ENCODE measurements at places on chromosomes 3 and 15. TPM values are rescaled to one million over a fixed set of nuclear protein-coding genes. Genes with fewer than 3 reads are reported as not detected.

Gene CP
- total RNA-seq = not detected

DNA sequence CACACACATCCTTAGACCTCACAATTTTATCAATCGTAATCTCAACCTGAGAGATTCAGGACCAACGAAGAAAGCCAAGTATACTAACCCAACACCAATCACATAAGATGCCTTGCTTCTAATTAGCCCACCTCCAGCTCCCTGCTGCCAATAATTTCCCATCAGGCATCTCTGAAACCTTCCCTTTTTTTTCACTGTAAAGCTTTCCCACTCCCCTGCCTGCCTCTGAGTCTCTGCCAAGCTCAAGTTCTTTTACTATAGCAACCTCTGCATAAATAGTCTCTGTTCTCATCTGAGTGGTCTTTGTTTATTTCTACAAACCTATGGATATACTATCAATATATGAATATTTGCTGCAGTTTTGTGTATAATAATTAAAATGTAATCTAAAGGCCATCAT is 86.5 kb downstream of the PIK3CB start:
- no peak for DNase-seq
- no peaks in the 10 kb centered on the region for H3K27me3 ChIP-seq
- no peaks in the 10 kb centered on the region for H3K36me3 ChIP-seq
- peaks cover 5% of the 10 kb centered on the region for H3K4me1 ChIP-seq
- H3K27ac ChIP-seq = no peak overlapping the region

DNA sequence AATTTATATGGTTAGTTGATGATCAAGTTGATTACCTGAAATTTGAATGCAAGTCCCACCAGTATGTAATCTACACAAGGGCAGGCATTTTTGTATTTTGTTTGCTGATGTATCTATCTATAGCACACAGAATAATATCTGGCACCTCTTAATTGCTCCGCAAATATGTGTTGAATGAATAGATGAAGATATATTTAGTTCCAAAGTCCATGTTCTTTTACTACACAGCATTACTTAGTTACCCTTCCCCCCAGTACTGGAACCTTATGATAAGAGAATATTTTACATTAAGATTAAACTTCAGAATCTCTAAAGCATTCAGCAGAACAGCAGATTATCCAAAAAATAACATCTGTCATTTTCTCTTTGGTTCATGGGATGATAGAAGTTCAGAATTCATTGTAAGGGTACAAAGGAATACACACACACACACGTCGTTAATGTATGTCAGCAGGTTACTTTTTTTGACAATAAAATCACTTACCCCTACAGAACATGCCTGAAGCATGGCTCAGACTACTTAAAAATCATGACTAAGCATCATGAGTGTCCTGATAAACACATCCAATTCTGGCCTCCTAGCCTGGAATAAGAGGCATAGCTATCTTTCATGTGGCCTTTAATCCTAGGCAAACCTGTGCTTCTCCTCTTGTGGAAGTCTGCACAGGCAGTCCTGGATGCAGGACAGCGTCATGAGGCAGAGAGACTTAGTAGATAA is 148.9 kb upstream of the TBC1D5 start:
- DNase-seq = no peak
- H3K27ac ChIP-seq = no peak overlapping the region

DNA sequence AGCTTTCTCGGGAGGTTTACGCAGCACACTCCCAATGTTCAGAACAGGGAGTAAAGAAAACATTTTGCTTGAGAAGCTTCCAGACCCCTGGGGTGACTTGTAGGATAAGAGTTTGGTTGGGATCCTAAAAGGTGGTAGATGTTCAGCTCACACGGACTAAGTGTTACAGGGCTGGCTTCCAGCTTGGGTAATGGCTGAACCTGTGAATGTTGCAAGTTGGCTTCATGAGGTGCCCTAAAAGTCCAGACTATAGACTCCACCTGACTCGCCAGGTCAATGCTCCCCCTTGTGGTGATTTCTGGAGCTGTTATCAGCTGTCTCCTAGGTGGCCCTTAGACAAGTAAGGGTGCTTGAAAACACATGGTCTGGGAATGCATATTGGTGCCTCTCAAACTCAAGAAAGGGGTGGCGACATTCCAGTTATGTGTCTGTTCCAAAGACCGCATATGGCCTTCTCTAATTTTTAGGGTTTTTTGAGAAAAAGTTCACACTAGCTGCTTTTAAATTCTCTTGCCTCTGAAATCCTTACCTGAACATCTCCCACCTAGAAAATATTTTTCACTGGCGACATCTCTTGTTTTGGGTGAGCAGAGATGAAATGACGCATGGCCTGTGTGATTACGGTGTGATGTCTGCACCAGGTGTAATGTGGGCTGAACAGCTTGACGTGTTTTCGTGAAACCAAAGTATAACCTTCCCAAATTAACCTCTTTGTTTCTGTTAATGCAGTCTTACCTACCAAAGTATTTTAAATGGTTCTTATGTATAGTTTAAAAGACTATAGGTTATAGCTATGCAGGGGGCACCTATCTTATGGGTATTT is 175.7 kb upstream of the KBTBD8 start:
- no peak overlapping the region for H3K27ac ChIP-seq
- no peak overlapping the region for H3K4me3 ChIP-seq
- H3K27me3 ChIP-seq = peaks cover 10% of the 10 kb centered on the region

DNA sequence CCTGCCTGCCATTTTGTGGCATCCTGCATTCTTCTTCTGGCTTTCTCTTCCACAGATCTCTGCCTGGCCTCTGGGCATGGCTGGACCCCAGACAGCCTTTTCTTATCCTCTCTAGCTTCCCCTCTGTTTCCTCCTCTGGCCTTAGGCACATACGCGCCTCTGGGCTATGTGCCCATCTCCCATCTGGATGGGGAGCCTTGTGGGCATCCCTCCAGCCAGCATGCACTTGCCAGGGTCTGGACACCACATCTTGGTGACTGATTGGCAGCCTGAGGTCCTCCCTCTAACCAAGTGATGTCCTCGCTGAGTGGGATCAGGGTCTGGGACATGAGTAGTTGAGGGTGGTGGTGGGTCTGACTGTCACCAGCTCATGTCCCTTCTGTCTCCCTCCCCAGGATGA is 12.8 kb downstream of the PLEKHO2 start:
- peaks cover 58% of the 10 kb centered on the region for H3K36me3 ChIP-seq
- peak overlapping the region; percentile 10 for H3K27ac ChIP-seq
- H3K4me3 ChIP-seq = no peak overlapping the region
- H3K27me3 ChIP-seq = no peaks in the 10 kb centered on the region
- H3K4me1 ChIP-seq = peaks cover 49% of the 10 kb centered on the region
- no peak for DNase-seq

- no peaks in the 10 kb centered on the region for H3K36me3 ChIP-seq
- no peak within 1 kb of the TSS for H3K4me3 ChIP-seq
- H3K4me1 ChIP-seq = peaks cover 4% of the 10 kb centered on the region
- no peak for DNase-seq
- H3K27ac ChIP-seq = no peak within 1 kb of the TSS
Observed at GRCh38 chr3:132317229-132317948, at the start of gene ACP3. Gene ACP3 (plus strand): TSS chr3:132317407. CDS start chr3:132317457, 50 bp downstream.

Gene NT5DC2
- 52.8 TPM for total RNA-seq

Measured in activated CD8-positive, alpha-beta T cell treated with anti-CD3 and anti-CD28 coated beads, Interleukin-2, amount 10 ng/mL, durations not matched to agents 7 days and 5 days (primary cell).